ENCODE measurements at places on chromosomes 13 and 19.

DNA sequence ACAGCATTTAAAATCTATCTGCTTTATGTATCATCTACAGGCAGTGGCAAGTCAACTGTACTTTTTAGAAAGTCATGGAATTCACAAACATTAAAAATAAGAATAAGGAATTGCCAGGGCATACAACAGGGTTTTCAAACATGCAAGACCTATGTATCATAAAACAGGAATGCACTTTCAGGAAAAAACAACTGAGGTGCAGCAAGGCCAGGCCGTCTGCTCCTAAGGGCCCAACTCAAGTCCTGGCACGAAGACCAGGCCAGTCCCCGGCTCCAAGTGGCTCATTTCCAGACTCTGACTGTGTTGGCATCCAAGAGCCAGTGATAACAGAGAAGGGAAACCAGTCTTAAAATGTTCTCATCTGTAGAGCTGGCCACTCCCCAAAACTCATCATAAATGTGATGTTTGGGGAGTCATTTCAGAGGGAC, 7.1 kb downstream of the RFX2 start:
- H3K27me3 ChIP-seq = no peaks in the 10 kb centered on the region
- H3K4me1 ChIP-seq = no peaks in the 10 kb centered on the region
- peak; percentile 76 for DNase-seq
- H3K27ac ChIP-seq = peak overlapping the region; percentile 62
- H3K36me3 ChIP-seq = no peaks in the 10 kb centered on the region

DNA sequence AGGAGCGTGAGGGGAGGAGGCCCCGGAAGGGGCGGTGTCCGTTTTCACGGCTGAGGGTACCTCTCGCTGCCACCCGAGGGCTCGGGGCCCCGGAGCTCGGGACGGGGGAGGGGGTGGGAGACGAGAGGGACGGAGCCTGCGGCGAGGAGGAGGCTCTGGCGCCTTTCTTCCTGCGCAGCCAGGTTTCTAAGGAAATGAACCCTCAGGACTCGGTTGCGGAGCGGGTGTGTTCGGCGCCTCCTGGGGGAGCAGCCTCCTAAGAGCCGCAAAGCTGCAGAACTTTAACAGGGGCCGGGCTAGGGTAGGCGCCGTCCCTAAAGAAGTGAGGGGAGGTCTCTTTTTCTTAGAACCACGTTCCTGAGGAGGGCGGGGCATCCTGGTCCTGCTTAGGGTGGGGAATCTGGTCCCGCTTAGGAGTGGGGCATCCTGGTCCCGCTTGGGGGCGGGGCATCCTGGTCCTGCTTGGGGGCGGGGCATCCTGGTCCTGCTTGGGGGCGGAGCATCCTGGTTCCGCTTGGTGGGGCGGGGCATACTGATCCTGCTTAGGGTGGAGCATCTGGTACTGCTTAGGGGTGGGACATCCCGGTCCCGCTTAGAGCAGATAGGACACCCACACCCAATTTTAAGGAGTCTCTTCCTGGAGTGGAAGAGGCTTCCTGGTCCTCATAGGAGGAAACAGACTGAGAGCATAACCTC, 6.2 kb downstream of the SYT5 start:
- peaks cover 96% of the 10 kb centered on the region for H3K27me3 ChIP-seq
- H3K4me3 ChIP-seq = peak overlapping the region; percentile 69
- no peaks in the 10 kb centered on the region for H3K4me1 ChIP-seq
- H3K36me3 ChIP-seq = no peaks in the 10 kb centered on the region
- no peak overlapping the region for H3K27ac ChIP-seq

GRCh38 chr13:87094646-87095045, 576.5 kb upstream of the SLITRK5 start:
- H3K27ac ChIP-seq = no peak overlapping the region
- H3K4me1 ChIP-seq = no peaks in the 10 kb centered on the region
- H3K27me3 ChIP-seq = no peaks in the 10 kb centered on the region
- DNase-seq = no peak
- no peak overlapping the region for H3K4me3 ChIP-seq
- H3K36me3 ChIP-seq = no peaks in the 10 kb centered on the region

GRCh38 chr19:992670-993055, 7.6 kb upstream of the GRIN3B start:
- H3K27me3 ChIP-seq = peaks cover 23% of the 10 kb centered on the region
- no peaks in the 10 kb centered on the region for H3K36me3 ChIP-seq
- H3K4me1 ChIP-seq = no peaks in the 10 kb centered on the region
- H3K4me3 ChIP-seq = no peak overlapping the region

GRCh38 chr13:36438594-36439483, 6.5 kb downstream of the CCNA1 start:
- no peaks in the 10 kb centered on the region for H3K4me1 ChIP-seq
- no peaks in the 10 kb centered on the region for H3K36me3 ChIP-seq
- H3K27ac ChIP-seq = no peak overlapping the region

DNA sequence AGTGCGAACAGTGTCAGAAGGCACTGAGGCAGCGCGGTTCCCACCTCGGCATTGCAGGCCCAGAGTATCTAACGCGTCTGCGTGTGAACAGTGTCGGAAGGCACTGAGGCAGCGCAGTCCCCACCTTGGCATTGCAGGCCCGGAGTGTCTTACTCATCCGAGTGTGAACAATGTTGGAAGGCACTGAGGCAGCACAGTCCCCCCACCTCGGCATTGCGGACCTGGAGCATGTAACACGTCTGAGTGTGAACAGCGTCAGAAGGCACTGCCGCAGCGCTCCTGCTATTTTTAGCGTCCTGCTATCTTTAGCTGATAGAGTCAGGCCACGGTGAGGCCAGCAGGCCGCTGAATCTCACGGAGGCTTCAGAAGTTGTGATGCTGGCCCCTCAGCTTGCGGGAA, 39.6 kb downstream of the ATP11A start:
- H3K27me3 ChIP-seq = no peaks in the 10 kb centered on the region
- no peak for DNase-seq
- no peaks in the 10 kb centered on the region for H3K4me1 ChIP-seq
- no peak overlapping the region for H3K27ac ChIP-seq

- no peaks in the 10 kb centered on the region for H3K36me3 ChIP-seq
- H3K4me1 ChIP-seq = no peaks in the 10 kb centered on the region
- DNase-seq = no peak
- H3K27ac ChIP-seq = peak within 1 kb of the TSS; percentile 71
- no peaks in the 10 kb centered on the region for H3K27me3 ChIP-seq
Observed at GRCh38 chr13:77918391-77919245, at the start of gene EDNRB. Gene EDNRB, minus strand, starts transcription at chr13:77918831. Its CDS starts 258 bp downstream, at chr13:77918573.

- no peak for DNase-seq
- H3K27me3 ChIP-seq = no peaks in the 10 kb centered on the region
- peak overlapping the region; percentile 86 for H3K4me3 ChIP-seq
- H3K36me3 ChIP-seq = no peaks in the 10 kb centered on the region
Observed at GRCh38 chr19:49084206-49085019, 838 bp upstream of the SNRNP70 start.

GRCh38 chr19:57632987-57633831, at the start of gene ZNF211:
Gene ZNF211, plus strand, starts transcription at chr19:57633168. Its CDS starts 179 bp downstream, at chr19:57633347.
- H3K27me3 ChIP-seq = no peaks in the 10 kb centered on the region
- peaks cover 9% of the 10 kb centered on the region for H3K36me3 ChIP-seq
- no peaks in the 10 kb centered on the region for H3K4me1 ChIP-seq
- H3K4me3 ChIP-seq = peak within 1 kb of the TSS; percentile 87

DNA sequence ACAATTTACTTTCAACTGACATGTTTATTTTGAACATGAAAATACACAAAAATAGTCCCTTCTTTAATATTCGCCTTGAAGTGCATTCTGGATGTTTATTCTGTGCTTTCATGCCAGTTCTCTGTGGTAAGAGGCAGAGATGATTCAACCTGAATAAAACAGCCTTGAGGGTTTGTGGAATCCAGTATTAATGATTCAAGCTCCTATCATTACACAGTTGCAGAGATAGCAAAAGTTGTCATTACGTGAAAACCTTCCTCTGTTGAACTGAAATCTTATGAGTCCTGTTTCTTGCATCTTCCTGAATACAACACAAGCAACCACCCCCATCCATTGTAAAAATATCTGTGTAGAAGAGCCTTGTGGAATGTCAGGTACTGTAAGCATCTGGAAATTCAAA, 142.3 kb upstream of the HTR2A start:
- no peak for DNase-seq
- no peaks in the 10 kb centered on the region for H3K36me3 ChIP-seq
- no peaks in the 10 kb centered on the region for H3K4me1 ChIP-seq
- H3K27ac ChIP-seq = no peak overlapping the region
- H3K27me3 ChIP-seq = no peaks in the 10 kb centered on the region

GRCh38 chr13:72983085-72983768, 75.6 kb upstream of the KLF5 start:
- H3K27ac ChIP-seq = peak overlapping the region; percentile 9
- DNase-seq = no peak
- H3K4me1 ChIP-seq = no peaks in the 10 kb centered on the region
- H3K36me3 ChIP-seq = no peaks in the 10 kb centered on the region
- no peaks in the 10 kb centered on the region for H3K27me3 ChIP-seq

- peak overlapping the region; percentile 96 for H3K4me3 ChIP-seq
- peak overlapping the region; percentile 100 for H3K27ac ChIP-seq
- no peaks in the 10 kb centered on the region for H3K36me3 ChIP-seq
- peaks cover 3% of the 10 kb centered on the region for H3K4me1 ChIP-seq
Observed at GRCh38 chr19:16077984-16078758, 1.9 kb downstream of the TPM4 start.

- H3K27me3 ChIP-seq = no peaks in the 10 kb centered on the region
- H3K4me3 ChIP-seq = no peak overlapping the region
- DNase-seq = no peak
- no peaks in the 10 kb centered on the region for H3K4me1 ChIP-seq
- H3K36me3 ChIP-seq = no peaks in the 10 kb centered on the region
Observed at GRCh38 chr19:2588081-2588777, 112.3 kb downstream of the GADD45B start.

- H3K36me3 ChIP-seq = no peaks in the 10 kb centered on the region
- H3K4me3 ChIP-seq = peak overlapping the region; percentile 11
- H3K27me3 ChIP-seq = no peaks in the 10 kb centered on the region
- H3K27ac ChIP-seq = peak overlapping the region; percentile 29
- DNase-seq = no peak
Observed at GRCh38 chr19:5048727-5049553, 80.0 kb downstream of the KDM4B start.

DNA sequence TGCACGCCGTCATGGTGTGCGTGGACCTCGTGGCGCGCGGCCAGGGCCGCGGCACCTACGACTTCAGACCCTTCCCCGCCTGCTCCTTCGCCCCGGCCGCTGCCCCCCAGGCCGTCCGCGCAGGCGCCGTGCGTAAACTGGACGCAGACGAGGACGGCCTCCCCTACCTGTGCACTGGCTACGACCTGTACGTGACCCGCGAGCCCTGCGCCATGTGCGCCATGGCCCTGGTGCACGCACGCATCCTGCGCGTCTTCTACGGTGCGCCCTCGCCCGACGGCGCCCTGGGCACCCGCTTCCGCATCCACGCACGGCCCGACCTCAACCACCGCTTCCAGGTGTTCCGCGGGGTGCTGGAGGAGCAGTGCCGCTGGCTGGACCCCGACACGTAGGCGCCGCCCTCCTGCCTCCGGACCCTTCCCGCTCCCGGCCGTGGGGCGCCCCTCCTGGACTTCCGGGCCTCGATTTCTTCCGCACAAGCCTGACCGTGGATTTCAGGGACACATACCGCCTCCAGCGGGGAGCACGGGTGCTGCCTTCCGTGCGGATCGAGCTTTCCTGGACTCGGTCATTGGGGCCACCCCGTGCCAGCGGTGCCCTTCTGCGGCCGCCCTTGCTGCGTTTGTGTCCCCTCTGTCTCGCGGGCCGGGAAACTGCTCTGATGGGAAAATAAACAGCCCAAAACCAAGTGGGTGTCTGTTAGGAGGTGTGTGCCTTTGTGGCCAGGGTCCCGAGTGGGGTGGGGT, 7.7 kb downstream of the ADAT3 start:
- H3K4me1 ChIP-seq = peaks cover 14% of the 10 kb centered on the region
- H3K27ac ChIP-seq = no peak overlapping the region
- DNase-seq = no peak
- H3K27me3 ChIP-seq = no peaks in the 10 kb centered on the region

DNA sequence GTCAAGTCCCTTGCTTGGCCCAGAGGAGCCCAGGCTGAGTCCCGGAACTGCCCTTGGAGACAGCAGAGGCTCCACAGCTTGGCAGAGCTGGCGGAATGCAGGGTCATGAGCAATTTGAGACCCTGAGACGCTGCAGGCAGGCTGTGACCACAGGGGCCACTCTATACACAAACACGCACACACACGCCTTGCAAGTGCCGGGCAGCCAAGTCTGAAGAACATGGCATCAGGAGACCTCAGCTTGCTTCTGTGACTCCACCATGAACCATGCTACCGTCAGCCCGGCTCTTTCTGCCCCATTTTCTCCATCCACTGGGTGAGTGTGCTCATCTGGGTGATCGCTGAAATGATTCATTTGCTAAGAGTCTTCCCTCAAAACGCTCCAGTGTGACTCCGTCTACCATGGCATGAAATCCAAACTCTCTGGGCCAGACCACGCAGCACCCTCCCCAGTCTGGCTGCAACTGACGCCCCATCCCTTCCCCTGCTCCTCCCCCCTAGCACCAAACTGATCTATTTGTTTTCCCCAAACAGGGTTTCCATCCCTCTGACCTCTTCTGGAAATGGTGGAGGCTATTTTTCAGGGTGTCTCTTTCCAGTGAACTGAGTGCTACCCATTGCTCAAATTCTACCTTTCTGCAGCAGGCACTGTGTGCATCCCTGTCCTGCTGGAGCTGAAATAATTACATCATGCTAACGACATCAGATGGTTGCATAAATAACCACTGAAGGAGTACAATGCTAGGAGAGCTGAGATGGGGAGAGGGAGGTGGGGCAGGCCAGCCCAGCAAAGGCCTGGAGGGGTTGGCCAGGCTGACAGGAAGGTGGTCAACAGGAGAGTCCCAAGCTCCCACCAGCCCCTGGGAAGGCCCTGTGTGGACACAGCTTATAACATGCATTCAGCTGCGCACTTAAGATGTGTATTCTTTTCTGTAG, 3.1 kb downstream of the CARS2 start:
- H3K36me3 ChIP-seq = peaks cover 3% of the 10 kb centered on the region
- no peak overlapping the region for H3K27ac ChIP-seq
- H3K4me3 ChIP-seq = no peak overlapping the region
- DNase-seq = no peak
- H3K4me1 ChIP-seq = no peaks in the 10 kb centered on the region
- no peaks in the 10 kb centered on the region for H3K27me3 ChIP-seq

- H3K4me3 ChIP-seq = peak overlapping the region; percentile 73
- H3K27me3 ChIP-seq = no peaks in the 10 kb centered on the region
- H3K36me3 ChIP-seq = no peaks in the 10 kb centered on the region
- peaks cover 8% of the 10 kb centered on the region for H3K4me1 ChIP-seq
- DNase-seq = no peak
Observed at GRCh38 chr19:35266520-35267352, 2.0 kb upstream of the USF2 start.

GRCh38 chr13:97254816-97255215, 32.7 kb downstream of the MBNL2 start:
- no peaks in the 10 kb centered on the region for H3K36me3 ChIP-seq
- peak overlapping the region; percentile 89 for H3K27ac ChIP-seq
- DNase-seq = no peak
- no peak overlapping the region for H3K4me3 ChIP-seq

DNA sequence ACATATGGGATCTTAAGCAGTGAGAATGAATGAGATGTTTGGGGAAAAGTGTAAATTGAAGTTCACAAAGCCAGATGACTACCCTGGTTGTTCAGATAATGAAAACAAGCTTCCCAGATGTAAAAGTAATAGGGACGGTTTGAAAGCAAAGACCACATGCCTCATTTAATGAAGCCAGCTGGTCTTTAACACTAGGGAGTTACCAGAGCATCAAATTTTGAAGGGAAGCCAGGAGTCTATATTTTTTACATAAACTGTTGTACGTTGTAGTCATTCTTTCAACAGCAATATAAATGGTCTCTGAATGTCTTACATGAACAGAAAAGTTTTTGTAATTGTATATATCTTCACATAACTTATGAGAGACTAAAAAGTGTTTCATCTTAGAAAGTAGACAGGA, 2604.5 kb upstream of the PCDH20 start:
- no peak overlapping the region for H3K27ac ChIP-seq
- no peaks in the 10 kb centered on the region for H3K36me3 ChIP-seq
- no peaks in the 10 kb centered on the region for H3K4me1 ChIP-seq
- no peaks in the 10 kb centered on the region for H3K27me3 ChIP-seq

- DNase-seq = no peak
- no peaks in the 10 kb centered on the region for H3K36me3 ChIP-seq
- H3K4me3 ChIP-seq = no peak overlapping the region
- no peak overlapping the region for H3K27ac ChIP-seq
Observed at GRCh38 chr13:75318138-75318833, 163.7 kb downstream of the TBC1D4 start.
